ENCODE measurements at places on chromosomes 2 and 18.
A peak's percentile ranks its signal among the peaks of the same experiment; 100 is the strongest.

DNA sequence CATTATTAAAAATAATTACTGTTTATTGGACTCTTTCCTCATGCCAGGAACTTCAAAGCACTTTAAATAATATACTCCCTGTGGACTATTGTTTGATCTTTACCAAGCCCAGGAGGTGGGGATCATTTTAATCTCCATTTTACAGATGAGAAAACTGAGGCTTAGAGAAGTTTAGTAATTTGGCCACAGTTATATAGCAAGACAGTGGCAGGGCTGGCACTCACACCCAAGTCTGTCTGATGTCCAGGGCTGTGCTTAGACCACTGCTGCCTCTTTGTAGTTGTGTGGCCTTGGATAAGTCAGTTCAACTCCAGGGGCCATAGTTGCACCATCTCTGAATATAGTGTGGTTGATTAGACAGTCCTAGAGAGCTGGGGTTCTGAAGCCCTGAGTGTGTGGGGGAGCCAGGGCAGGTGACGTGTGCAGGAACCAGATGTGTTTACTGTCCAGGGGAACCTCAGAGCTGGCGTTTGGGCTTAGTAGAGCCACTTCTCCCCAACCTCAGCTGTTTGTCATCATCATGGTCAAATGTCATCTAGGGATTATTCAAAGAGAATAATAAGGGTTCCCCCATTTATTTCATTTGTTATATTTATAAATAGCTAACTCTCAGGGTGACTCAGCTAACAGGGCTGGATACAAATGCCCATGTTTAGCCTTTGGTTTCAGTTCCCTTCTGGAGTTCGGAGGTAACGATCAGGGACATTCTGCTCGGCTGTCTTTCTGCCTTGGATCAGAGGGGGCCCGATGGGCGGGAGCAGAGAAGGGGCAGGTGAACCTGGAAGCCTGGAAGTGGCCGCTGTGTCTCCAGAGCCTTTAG lies 68.0 kb downstream of the BOLA3 start:
- no peak for DNase-seq

GRCh38 chr18:71431171-71431570 lies 1113.0 kb downstream of the CBLN2 start:
- DNase-seq = no peak

GRCh38 chr2:10326707-10327594 lies 24.2 kb downstream of the HPCAL1 start:
- no peak for DNase-seq

GRCh38 chr2:127074936-127075335 lies 32.0 kb downstream of the BIN1 start:
- DNase-seq = no peak

- no peak for DNase-seq
These were observed 56.9 kb downstream of the RRM2 start for GRCh38 chr2:10179422-10179821.

- DNase-seq = no peak
These were observed 174.0 kb downstream of the TGIF1 start for GRCh38 chr18:3623769-3624545.

- DNase-seq = no peak
These were observed 10.3 kb downstream of the SCN1A start for GRCh38 chr2:166117491-166117890.

- DNase-seq = no peak
These were observed 30.9 kb downstream of the STK39 start for GRCh38 chr2:168216351-168217005.

DNA sequence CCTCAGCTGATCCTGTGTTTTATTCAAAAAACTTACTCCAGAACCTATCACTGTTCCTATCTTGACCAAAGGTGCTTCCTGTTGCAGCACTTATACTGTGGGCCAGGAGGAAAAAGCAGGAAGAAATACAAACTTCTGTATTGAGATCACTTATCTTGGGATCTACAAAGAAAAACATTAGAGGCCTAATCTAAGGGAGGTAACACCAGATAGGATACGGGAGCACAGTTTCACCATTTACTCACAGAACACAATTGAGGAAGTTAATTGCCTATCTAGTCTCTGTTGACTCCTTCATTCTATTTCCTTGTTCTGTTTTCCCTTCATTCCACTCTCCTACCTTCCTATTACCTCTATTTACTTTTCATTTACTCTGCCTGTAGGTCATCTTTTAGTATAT lies 287.2 kb upstream of the LINC00305 start:
- DNase-seq = no peak

DNA sequence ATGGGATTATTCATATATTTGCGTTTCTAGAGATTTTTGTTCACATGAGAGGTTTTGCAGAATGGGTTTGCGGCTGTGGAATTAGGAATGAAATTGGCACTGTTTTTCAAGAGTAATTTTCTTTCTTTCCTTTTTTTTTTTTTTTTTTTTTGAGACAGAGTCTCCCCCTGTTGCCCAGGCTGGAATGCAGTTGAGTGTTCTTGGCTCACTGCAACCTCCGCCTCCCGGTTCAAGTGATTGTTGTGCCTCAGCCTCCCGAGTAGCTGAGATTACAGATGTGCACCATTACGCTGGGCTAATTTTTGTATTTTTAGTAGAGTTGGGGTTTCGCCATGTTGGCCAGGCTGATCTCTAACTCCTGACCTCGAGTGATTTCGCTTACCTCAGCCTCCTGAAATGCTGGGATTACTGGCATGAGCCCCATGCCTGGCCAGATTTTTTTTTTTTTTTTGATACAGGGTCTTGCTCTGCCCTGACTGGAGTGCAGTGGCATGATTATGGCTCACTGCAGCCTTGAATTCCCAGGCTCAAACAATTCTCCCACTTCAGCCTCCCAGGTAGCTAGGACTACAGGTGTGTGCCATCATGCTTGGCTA lies 65.3 kb downstream of the MIB1 start:
- no peak for DNase-seq

GRCh38 chr18:78857314-78858150 lies 122.1 kb upstream of the SALL3 start:
- DNase-seq = no peak

- DNase-seq = peak; percentile 31
These were observed 9.4 kb downstream of the KHK start for GRCh38 chr2:27095745-27096651.

DNA sequence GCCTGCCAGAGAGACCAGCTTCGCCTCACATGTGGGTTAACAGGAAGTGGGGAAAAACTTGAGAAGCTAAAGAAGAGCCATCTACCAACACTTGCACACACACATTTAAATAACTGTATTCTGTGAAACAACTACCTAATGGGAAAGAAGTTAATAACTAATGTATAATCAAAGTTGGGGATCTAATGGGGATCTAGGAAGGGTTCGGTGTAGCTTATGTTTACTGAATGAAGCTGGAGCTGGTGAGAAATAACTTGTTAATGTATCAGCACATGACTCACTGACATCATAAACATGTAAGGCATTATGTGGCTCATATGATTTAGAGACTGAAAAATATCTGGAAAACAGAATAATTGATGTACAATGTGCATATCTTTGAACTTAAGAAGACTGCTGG lies 421.3 kb upstream of the NXPH2 start:
- no peak for DNase-seq

DNA sequence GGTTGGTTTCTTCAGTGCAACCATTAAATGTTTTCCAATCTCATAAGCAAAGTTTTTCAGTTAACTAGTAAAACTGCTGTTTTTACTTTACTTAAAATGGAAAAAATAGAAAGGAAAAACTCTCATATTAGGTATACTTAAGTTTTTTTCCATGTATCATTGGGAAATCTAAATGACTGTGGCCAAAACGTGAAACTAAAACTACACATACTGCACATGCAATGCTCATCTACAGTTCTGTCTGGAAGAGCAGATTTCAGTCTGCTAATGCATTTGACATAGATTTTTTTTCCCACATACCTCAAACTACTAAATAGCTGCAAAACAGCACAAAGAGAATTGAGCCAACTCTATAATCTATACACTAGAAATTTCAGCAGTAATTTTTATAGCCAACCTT lies 62.6 kb downstream of the COL5A2 start:
- DNase-seq = no peak

GRCh38 chr18:59516356-59517155 lies 157.5 kb upstream of the LMAN1 start:
- DNase-seq = no peak

DNA sequence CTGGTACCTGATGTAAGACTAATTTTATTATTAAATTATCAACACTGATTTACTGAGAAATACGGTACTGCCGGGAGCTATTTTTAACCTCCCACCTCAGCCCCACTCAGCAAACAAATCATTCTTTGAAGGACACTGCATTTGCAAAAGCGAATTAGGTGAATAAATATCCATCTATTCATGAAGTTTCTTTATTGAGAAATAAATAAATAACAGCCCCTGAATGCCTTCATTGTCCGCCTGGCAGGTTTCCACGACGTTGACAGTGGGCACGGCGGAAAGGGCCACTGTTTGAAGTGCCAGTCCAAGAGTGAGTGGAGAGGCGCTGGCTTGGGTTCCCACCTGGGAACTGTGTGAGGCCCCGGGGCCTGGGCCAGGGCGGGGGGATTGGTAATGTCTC lies 15.7 kb downstream of the C1QL2 start:
- DNase-seq = no peak
